ENCODE measurements at places on chromosomes 2 and 18.

GRCh38 chr2:54092940-54093339, 22.5 kb upstream of the ACYP2 start:
- DNase-seq, result peak; percentile 65

DNA sequence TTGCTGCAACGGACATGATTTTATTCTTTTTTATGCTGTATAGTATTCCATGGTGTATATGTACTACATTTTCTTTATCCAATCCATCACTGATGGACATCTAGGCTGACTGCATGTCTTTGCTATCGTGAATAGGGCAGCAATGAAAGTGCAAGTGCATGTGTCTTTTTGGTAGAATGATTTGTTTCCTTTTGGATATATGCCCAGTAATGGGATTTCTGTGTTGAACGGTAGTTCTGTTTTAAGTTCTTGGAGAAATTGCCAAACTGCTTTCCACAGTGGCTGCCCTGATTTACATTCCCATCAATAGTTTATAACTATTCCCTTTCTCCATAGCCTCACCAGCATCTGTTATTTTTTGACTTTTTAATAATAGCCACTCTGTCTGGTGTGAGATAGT, 99.7 kb upstream of the CRIM1 start:
- DNase-seq, result no peak

- peak; percentile 55 for DNase-seq
Observed at GRCh38 chr2:132860220-132860619, 190.2 kb upstream of the LYPD1 start.

GRCh38 chr2:169012812-169013627, 18.1 kb downstream of the ABCB11 start:
- no peak for DNase-seq

DNA sequence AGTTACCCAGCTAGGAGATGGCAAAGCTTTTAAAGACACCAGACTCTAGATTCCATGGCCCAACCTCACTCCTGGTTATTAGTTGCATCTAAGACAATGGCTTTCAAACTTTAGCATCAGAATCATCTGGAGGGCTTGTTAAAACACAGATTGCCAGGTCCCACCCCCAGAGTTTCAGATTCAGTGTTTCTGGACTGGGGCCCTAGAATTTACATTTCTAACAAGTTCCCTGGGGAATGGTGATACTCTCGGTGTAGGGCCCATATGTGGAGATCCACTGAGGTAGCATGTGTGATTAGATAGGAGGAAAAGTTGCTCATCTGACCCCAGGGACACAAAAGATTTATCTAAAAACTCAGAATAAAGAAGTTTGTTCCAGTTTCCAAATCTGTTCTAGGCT, 14.5 kb upstream of the TTR start:
- DNase-seq, result no peak

GRCh38 chr2:149991576-149991975, 404.0 kb upstream of the MMADHC start:
- DNase-seq, result no peak

DNA sequence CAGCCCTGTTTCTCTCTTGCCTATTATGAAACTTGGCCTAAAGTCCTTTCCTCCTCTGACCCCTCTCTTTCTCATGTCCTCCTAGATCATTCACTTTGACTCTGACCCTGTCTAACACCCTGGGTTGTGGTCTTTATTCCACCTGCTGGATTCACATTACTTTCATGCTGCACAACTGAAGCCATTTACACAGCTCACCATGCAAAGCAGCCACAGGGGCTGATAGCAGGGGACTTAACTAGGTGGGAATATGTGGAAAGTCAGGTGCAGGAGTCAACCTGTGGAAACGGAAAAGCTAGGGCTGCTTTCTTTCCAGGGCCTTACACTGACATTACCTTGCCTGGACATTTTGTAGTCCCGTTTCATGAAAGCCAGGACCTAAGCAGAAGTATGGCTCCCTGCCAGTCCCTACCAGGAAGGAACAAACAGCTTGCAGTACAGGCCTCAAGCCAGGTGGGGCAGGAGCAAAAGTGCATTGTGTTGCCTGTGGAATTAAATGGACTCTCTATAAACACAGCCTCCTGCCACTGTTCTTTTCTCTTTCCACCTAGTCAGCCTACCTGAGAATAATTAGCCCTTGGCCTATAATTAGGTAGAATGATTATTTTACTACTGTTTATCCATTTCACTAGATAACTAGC, 11.8 kb downstream of the MAPRE3 start:
- peak; percentile 36 for DNase-seq
